ENCODE measurements at places on chromosomes 7 and 10.

GRCh38 chr10:97107551-97107950, 78.2 kb downstream of the SLIT1 start:
- no peak for DNase-seq

DNA sequence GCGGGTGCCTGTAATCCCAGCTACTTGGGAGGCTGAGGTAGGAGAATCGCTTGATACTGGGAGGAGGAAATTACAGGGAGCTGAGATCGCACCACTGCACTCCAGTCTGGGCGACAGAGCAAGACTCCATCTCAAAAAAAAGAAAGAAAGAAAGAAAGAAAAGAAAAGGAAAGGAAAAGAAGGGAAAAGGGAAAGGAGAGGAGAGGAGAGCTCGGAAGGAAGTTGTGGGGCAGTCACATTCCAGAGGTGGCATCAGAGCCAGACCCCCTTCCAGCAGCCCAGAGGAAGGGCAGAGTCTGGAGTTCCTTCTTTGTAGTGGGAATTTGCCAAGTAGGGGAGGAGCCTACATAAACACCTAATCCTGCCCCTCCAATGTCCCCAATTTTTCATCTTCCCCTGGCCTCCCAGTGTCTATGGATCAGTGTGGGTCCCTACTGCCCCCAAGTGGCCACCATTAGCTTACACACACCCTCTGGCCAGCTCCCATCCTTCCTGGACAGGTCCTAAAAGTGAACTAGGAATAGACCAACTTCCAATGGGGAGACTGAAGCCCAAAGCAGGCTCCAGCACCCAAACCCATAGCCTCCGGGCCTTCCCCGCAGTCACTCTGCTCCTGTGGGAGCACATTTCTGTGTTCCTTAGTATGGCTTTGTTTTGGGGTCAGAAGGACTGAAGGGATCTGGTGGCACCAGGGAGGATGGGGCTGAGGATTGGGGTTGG, 39.6 kb upstream of the HSPB1 start:
- DNase-seq: peak; percentile 67

- no peak for DNase-seq
These were observed 227.2 kb downstream of the MTERF1 start for GRCh38 chr7:91653286-91653685.

- no peak for DNase-seq
These were observed 70.4 kb downstream of the ZFAND4 start for GRCh38 chr10:45602082-45602730.

- no peak for DNase-seq
These were observed 155.8 kb upstream of the RHOBTB1 start for GRCh38 chr10:61099756-61100155.

GRCh38 chr10:127937069-127937468, 30.2 kb downstream of the PTPRE start:
- no peak for DNase-seq

DNA sequence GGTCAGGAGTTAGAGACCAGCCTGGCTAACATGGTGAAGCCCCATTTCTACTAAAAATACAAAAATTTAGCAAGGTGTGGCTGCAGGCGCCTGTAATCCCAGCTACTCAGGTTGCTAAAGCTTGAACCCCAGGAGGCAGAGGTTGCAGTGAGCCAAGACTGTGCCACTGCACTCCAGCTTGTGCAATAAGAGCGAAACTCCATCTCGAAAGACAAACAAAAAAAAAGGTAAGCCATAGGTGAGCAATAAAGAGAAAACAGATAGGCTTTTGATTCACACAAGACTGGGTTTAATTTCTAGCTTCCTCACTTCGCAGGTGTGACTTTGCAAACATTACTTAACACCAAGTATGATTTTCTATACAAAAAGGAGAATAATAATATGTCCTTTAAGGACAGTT, 72.3 kb upstream of the ACBD5 start:
- no peak for DNase-seq

GRCh38 chr7:37432281-37432920, 16.3 kb downstream of the ELMO1 start:
- DNase-seq: no peak

DNA sequence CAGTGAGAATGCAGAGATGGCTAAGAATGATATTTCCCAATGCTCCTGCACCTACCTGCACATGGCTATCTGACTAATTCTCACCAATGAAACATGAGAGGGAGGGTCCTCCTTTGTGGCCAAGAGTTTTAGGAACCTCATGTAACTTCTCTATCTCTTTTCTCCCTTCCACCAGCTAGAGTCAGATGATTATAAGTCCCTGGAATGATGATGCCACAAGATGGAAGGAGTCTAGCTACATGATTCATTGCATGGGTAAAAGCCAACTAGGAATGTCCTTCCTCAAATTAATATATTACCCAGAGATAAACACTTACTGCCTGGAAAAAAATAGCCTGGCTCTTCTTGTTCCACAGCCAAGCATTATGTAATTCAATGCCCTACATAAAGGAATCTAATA, 55.1 kb upstream of the AASS start:
- no peak for DNase-seq

- DNase-seq: no peak
These were observed 66.4 kb upstream of the SCIN start for GRCh38 chr7:12504149-12504548.

Measured in GM13976 (cell line).